ENCODE measurements at places on chromosomes 6 and 20.
A peak's percentile ranks its signal among the peaks of the same experiment; 100 is the strongest.

DNA sequence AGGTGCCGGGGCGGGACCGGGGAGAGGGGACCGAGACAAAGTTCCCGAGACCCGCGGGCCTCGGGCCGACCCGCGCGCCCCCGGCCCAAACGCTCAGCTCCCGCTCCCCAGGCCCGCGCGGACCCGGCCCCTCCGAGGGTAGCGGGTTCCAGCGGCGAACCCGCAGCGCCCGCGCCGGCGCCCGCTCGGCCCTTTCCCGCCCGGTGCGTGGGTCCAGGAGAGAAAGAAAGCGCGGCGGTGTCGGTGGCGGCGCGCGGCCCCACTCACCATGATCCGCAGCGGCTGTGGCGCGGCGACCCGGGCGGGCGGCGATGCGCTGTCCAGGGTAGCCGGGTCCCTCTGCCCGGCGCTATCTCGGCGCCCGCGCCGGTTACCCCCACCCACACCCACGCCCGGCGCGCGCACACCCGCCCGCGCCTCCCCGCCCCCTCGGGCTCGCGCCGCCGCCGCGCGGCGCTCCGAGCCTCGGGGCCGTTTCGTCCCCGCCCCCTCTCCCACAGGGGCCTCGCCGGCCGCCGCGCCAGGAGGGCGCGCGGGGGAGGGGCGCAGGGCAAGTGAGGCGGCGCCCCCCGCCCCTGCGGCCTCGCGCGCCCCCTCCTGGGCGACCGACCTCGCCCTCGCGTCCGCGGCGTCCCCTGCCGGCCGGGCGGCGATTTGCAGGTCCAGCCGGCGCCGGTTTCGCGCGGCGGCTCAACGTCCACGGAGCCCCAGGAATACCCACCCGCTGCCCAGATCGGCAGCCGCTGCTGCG, at the start of gene ELOVL2:
Gene ELOVL2, minus strand, starts transcription at position 345 of the 751 bp plus-strand sequence. Its CDS starts 75 bp downstream, at position 270.
- peak; percentile 77 for DNase-seq

DNA sequence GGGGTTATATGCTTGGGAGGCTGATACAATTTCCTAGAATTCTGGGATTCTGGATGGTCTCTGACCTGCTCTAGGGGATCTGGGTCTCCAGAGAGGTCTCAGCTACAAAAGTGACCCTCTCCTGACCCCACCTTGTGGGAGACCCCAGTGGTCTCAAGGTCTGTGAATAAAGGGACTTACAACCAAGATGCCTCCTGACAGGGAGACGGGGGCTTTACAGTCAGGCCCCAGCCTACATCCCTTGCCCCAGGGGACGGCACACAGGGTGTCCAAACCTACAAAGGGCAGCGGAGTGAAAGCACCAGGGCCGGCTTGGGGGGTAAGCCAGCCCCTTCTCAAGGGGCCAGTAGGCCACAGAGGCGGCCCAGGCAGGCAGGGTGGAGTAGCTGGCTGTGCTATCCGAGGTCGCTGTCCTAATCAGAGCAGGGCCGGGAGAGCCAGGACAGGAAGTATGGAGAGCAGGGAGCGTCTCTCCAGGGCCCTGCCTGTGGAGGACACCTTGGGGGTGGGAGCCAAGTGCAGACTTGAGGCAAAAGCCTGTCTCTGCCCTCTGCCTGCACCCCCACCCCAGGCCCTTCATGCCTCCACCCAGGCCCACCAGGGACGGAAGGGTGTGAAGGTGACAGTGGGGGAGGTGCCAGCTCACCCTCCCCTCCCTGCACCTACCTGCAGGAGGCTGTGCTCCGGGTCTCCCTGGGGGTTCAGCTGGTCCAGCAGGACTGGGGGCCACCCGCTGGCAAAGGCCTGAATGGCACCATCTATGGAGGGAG, 3.5 kb downstream of the GFRA4 start:
- no peak for DNase-seq

- DNase-seq = no peak
Observed at GRCh38 chr6:139847457-139847813, 473.0 kb upstream of the CITED2 start.

DNA sequence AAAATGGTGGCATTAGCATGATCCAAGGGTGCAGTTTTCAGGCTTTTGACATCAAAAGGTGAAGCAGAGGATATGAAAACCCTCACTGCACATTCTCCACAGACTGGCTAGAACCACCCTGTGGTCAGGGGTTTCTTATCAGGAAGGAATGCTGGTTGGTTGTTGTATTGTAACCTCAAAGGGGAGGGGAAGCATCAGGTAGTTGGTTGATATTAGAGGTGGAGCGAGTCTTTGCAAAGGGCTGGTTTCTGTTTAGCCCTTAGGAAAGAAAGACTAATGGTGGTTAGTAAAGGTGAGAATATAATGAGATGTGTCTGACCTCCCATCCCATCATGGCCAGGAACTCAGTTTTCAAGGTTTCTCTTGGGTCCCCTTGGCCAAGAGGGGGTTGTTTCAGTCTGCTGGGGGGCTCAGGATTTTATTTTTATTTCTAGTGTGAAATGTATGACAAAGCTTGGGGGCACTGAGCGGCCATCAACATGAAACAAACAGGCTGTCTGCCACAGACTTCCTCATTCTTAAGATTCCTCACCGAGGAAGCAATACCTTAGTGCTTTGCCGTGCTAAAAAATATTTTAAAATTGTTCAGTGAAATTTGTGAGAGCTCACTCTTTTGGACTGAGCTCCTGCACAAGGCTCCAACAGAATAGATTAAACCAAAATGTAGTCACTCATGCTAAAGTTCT, 47.5 kb upstream of the PROKR2 start:
- DNase-seq = no peak
